Stomach (tissue), 19 donors: ENCODE measurements at places on chromosomes 7 and 10.
A peak's percentile ranks its signal among the peaks of the same experiment; 100 is the strongest.

- H3K36me3 ChIP-seq = no peaks in the 10 kb centered on the region
- DNase-seq = no peak
- peaks cover 4% of the 10 kb centered on the region for H3K4me1 ChIP-seq
- no peak overlapping the region for H3K4me3 ChIP-seq
- H3K27me3 ChIP-seq = no peaks in the 10 kb centered on the region
Observed at GRCh38 chr10:58439632-58440364, 54.6 kb downstream of the TFAM start.

DNA sequence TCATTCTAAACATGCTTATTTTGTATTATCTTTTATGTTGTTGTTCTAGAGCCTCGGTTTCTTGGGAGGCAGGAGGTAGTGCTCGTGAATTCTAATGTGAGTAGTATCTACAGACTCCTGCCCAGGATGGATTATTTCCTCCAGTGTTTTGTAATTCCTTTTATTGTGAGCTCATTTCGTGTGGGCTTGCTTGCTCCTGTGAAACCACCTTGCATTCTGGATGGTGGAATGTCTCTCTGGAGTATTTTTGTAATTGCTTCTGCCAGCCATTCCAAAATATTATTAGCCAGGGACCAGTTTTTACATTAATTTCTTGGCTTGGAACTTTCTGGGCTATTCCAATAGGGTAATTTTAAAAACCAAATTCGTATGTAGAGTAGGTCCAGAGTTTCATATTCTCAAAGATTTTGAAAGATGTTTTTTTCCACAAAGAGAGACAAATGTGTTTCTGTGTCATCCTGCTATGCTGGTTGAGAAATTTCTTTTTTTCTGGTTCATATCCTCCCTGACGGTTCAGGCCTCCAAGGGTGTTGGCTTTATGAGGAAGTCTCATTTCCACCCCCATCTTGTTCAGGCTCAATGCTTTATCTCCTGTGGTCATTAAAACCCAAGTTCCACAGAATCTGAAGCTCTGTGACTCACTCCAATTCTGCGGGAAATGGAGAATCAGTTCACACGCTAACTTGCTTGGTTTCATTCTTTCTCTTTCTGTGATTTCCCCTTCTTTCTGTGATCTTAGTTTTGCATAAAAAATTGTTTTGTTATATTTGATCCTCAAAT, 41.7 kb upstream of the CALD1 start:
- H3K27ac ChIP-seq = no peak overlapping the region
- H3K4me1 ChIP-seq = peaks cover 3% of the 10 kb centered on the region
- H3K36me3 ChIP-seq = no peaks in the 10 kb centered on the region
- DNase-seq = no peak

GRCh38 chr7:143391462-143392404, 10.6 kb downstream of the ZYX start:
- peak overlapping the region; percentile 13 for H3K4me3 ChIP-seq
- peaks cover 91% of the 10 kb centered on the region for H3K4me1 ChIP-seq

- peak; percentile 72 for DNase-seq
- H3K27me3 ChIP-seq = no peaks in the 10 kb centered on the region
- no peak overlapping the region for H3K27ac ChIP-seq
- no peak overlapping the region for H3K4me3 ChIP-seq
Observed at GRCh38 chr7:116786791-116787443, 75.5 kb upstream of the CAPZA2 start.

GRCh38 chr10:35316218-35316967, 19.9 kb upstream of the CCNY start:
- DNase-seq = no peak
- H3K27me3 ChIP-seq = no peaks in the 10 kb centered on the region
- no peaks in the 10 kb centered on the region for H3K4me1 ChIP-seq
- H3K27ac ChIP-seq = no peak overlapping the region
- H3K36me3 ChIP-seq = peaks cover 33% of the 10 kb centered on the region

DNA sequence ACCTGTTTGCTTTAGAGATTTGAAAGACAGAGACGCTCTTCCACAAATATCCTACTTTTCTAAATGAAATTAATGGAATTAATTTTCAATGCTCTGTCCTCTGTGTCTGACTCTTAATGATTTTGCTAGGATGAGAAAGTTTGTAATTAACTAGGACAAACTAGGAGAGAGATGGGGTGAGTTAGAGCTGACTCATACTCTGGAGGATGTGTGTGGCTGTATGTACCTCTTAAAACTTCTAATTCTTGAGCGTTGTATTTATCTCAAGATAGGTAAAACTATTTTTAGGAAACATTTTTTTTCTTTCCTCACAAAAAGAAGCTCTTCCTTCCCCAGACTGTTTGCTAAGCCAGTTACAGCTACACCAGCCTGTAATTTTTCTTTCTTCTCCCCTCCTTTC, 178.8 kb upstream of the ANKRD30A start:
- H3K4me3 ChIP-seq = no peak overlapping the region
- no peaks in the 10 kb centered on the region for H3K27me3 ChIP-seq
- H3K4me1 ChIP-seq = no peaks in the 10 kb centered on the region
- H3K27ac ChIP-seq = no peak overlapping the region
- no peak for DNase-seq
- no peaks in the 10 kb centered on the region for H3K36me3 ChIP-seq

GRCh38 chr7:81783818-81784217, 14.0 kb upstream of the HGF start:
- no peak for DNase-seq
- no peaks in the 10 kb centered on the region for H3K4me1 ChIP-seq

DNA sequence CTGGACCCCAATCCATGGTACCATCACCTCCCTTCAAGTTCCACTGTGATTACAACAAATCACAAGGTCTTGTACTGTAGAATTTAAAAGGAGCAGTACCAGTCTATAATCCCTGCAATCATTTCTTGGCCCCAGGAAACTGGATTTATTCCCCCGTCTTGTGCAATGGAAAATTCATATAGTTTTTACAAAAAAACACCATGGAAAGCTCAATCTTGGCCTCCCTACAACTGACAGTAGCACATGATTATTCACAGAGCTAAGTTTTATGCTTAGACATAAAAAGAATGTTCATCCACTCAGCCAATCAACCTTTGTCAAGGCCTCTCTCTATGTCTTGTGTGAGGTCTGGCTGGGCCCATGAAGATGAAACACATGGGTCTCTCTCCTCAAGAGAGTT, 10.2 kb downstream of the DGKI start:
- no peaks in the 10 kb centered on the region for H3K27me3 ChIP-seq
- no peak overlapping the region for H3K27ac ChIP-seq

- no peak overlapping the region for H3K4me3 ChIP-seq
- H3K27ac ChIP-seq = no peak overlapping the region
- no peaks in the 10 kb centered on the region for H3K27me3 ChIP-seq
- no peaks in the 10 kb centered on the region for H3K36me3 ChIP-seq
- peak; percentile 14 for DNase-seq
- no peaks in the 10 kb centered on the region for H3K4me1 ChIP-seq
Observed at GRCh38 chr10:76723844-76724243, 913.8 kb downstream of the KCNMA1 start.

- no peaks in the 10 kb centered on the region for H3K36me3 ChIP-seq
- DNase-seq = no peak
- no peaks in the 10 kb centered on the region for H3K4me1 ChIP-seq
Observed at GRCh38 chr7:96253441-96253840, 68.5 kb downstream of the SLC25A13 start.

GRCh38 chr10:114623661-114624294, 34.3 kb downstream of the ABLIM1 start:
- H3K4me1 ChIP-seq = peaks cover 17% of the 10 kb centered on the region
- H3K36me3 ChIP-seq = no peaks in the 10 kb centered on the region
- H3K4me3 ChIP-seq = no peak overlapping the region
- DNase-seq = peak; percentile 73
- H3K27me3 ChIP-seq = no peaks in the 10 kb centered on the region

DNA sequence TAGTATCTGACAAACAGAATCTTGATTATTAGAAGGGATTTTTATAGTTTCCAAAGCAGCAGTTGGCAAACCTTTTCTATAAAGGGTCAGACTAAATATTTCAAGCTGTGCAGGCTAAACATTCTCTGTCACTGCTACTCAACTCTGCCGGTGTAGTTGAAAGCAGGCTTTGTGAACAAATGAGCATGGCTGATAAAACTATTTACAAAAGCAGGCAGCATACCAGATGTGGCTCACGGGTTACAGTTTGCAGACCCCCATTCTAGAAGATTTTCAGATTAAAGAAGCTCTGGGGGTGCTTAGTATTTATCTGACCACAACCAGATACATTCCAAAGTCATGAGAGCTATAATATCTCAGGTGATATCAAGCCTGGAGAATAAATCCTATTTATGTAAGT, 1017.5 kb downstream of the SORCS1 start:
- DNase-seq = no peak
- H3K27me3 ChIP-seq = no peaks in the 10 kb centered on the region
- H3K27ac ChIP-seq = no peak overlapping the region
- no peaks in the 10 kb centered on the region for H3K36me3 ChIP-seq
- no peak overlapping the region for H3K4me3 ChIP-seq
- H3K4me1 ChIP-seq = peaks cover 4% of the 10 kb centered on the region

DNA sequence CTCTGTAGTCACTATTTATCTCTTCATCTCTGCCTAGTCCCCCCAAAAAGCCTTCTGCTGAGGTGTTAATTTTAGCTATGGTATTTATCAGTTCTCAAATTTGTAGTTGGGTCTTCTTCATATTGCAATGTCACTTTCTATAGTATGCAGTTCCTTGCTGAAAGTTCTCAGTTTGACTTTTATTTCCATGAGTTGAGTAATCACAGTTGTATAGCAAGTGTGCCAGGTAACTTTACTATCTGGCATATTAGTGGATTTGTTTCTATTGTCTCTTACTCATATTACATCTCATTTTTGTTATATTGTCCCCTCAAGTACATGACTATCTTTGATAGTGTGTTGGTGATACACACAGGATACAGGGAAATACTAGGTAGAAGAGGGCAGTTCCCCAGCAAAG, 152.8 kb downstream of the CUBN start:
- no peaks in the 10 kb centered on the region for H3K4me1 ChIP-seq
- DNase-seq = no peak
- H3K27ac ChIP-seq = no peak overlapping the region
- H3K27me3 ChIP-seq = no peaks in the 10 kb centered on the region

DNA sequence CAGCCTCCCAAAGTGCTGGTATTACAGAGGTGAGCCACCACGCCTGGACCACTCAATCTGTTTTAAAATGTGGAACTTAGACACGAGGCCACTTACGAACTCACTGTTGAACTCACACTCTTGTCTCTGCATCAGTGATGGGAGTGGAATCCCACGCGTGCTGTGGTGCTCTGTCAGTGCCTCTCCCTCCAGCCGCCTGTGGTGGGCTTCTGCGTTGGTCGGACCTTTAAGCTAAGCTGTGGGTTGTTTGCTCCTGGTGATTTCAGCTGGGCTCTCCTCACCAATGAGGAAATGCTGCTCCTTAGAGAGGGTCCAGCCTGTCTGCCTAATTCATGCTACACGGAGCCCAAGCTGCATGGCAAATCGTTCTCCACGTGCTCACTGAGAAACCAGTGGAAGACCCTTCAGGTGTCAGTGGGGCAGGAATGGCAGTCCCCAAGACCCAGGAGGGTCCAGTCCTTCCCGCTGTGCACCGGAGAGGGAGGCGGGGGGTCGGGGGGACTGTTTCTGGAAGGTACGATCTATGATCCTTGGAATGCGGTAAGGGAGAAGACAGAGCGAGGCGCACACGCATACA, 17.9 kb upstream of the PRKAR1B start:
- no peaks in the 10 kb centered on the region for H3K27me3 ChIP-seq
- H3K27ac ChIP-seq = no peak overlapping the region
- peaks cover 43% of the 10 kb centered on the region for H3K36me3 ChIP-seq

GRCh38 chr7:121385800-121386179, 10.3 kb downstream of the FAM3C start:
- no peaks in the 10 kb centered on the region for H3K27me3 ChIP-seq
- peak overlapping the region; percentile 65 for H3K27ac ChIP-seq
- no peaks in the 10 kb centered on the region for H3K36me3 ChIP-seq
- DNase-seq = no peak
- no peak overlapping the region for H3K4me3 ChIP-seq
- H3K4me1 ChIP-seq = peaks cover 91% of the 10 kb centered on the region

GRCh38 chr10:59668096-59668495, 41.6 kb downstream of the SLC16A9 start:
- no peak overlapping the region for H3K4me3 ChIP-seq
- no peaks in the 10 kb centered on the region for H3K36me3 ChIP-seq
- H3K4me1 ChIP-seq = no peaks in the 10 kb centered on the region
- no peaks in the 10 kb centered on the region for H3K27me3 ChIP-seq
- DNase-seq = no peak

GRCh38 chr7:115116773-115117715, 195.2 kb downstream of the MDFIC start:
- H3K36me3 ChIP-seq = no peaks in the 10 kb centered on the region
- no peak for DNase-seq
- no peak overlapping the region for H3K27ac ChIP-seq
- H3K4me1 ChIP-seq = peaks cover 9% of the 10 kb centered on the region
- H3K27me3 ChIP-seq = no peaks in the 10 kb centered on the region

DNA sequence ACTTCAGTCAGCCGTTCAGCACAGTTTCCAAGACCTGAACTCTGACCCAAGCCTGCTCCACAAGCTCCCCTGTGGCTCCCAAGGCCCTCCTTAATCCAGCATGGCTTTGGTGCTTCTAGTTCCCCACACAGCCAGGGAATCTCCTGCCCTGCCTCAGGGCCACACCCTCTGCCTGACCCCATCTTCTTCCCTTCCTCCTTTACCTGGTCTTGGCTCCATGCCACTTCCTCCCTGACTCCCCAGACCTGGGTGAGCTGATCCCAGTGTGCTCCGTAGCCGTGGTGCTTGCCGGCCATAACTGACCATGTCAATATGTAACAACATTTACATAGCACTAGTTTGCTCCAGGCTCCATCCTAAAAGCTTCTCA, 20.0 kb downstream of the TMEM273 start:
- no peak overlapping the region for H3K4me3 ChIP-seq
- H3K36me3 ChIP-seq = no peaks in the 10 kb centered on the region
- no peak for DNase-seq

DNA sequence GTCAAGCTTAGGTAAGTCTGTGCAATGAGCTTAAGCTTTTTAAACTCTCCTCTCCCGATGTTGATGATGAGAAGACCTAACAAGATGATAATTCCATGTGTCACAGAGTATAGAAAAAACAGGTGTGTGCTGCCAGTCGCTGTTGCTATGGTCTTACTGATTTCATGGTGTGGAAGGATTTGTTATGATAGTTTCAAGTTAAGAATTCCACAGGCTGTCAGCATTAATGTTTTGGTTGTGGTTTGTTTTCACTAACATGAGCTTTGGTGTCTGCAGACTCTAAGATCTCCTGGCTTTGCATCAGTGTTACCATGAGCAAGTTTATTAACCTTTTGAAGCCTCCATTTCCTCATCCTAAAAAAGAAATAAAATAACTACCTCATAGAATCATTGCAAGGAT, 123.7 kb downstream of the NSUN6 start:
- H3K36me3 ChIP-seq = no peaks in the 10 kb centered on the region
- no peak overlapping the region for H3K27ac ChIP-seq
- H3K4me1 ChIP-seq = peaks cover 8% of the 10 kb centered on the region
- H3K4me3 ChIP-seq = no peak overlapping the region
- H3K27me3 ChIP-seq = no peaks in the 10 kb centered on the region

DNA sequence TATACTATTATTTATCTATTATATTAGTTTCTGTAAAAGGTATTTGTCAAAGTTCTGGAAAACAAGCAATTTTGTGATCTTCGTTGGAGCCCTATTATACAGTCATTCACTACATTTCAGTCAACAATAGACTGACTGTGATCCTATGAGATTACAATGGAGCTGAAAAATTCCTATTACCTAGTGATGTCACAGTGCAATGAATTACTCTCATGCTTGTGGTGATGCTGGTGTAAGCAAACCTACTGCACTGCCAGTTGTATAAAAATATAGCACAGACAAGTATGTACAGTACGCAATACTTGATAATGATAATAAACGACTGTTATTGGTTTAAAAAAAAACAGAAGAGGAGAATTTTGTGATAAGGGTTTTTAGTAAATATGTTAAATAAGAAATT, 21.4 kb downstream of the OR6V1 start:
- no peak for DNase-seq
- no peak overlapping the region for H3K27ac ChIP-seq
- H3K36me3 ChIP-seq = no peaks in the 10 kb centered on the region
- no peak overlapping the region for H3K4me3 ChIP-seq
- H3K27me3 ChIP-seq = no peaks in the 10 kb centered on the region
